Breast epithelium (tissue), 4 donors: ENCODE measurements at places on chromosomes 6 and 20.

DNA sequence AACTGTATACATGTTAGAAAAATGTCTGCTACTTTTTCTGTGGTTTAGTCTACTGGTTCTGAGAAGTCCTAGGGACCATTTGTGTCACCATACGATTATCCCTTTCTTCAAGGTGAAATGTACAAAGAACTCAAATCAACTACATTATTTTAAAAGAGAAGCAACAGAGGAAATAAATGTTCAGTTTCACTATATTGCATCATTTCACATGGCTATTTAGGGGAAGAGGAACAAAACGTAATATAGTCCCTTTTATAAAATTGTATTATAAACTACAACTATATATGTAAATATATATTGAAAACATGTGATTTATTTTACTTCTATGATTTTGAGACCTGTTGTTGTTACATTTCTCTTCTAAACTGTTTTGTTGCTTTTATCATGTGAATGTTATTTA, 1308.0 kb downstream of the EPHA7 start:
- DNase-seq: no peak

GRCh38 chr6:22826961-22827360, 257.6 kb downstream of the HDGFL1 start:
- no peak for DNase-seq

DNA sequence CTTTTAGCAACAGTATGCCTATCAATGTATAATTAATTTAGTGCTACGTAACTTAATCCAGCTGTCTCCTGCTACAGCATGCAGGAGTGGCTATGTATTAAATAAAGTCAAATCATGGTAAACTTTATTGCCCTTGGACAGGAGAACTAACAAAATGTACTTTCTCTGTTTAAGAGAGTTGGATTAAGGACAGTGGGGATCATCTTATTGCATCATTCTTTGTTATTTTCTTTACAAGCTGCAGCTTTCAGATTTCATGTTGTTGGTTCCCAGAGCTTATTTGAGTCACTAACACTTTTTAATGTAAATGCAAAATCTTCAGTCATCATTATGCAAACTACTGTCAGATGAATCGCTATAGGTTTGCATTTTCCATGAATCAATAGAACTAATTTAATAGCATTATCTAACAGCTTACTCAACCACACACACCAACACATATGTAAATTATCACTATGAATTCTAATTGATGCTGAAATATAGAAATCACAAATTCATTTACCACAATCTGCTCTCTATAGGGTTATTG, 424.7 kb downstream of the MMUT start:
- DNase-seq: no peak

DNA sequence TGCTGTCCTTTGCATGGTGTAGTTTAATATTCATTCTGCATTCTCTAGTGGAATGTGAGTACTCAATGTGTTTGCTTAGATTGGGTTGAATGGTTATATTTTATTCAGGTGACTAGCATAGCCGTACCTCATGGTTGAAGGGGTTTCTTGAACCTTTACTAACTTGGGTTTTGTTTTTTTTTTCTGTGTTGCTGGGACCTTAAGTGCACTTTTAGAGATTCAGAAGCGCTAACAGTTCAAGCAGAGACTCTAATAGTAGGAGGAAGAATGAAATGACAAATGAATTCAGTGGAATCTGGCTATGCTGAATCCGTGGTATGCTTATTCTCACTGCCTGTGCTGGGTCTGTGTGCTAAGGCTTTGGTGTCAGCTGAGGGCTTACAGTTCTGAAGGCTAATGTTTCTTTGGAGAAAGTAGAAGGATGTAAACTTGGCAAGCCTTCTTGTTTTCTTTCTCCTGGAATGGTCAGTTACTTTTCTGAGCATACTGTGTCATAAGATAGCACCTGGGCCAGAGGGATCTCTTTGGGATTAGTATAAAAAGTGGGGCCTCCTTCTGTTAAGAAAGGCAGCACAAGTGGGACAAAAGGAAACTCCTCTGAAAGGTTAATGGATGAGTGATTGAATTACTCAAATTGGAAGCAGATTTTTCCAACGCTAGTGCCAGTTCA, 28.7 kb downstream of the RNF144B start:
- no peak for DNase-seq

GRCh38 chr6:147203311-147204059, 732 bp upstream of the STXBP5 start:
- DNase-seq: peak; percentile 66

DNA sequence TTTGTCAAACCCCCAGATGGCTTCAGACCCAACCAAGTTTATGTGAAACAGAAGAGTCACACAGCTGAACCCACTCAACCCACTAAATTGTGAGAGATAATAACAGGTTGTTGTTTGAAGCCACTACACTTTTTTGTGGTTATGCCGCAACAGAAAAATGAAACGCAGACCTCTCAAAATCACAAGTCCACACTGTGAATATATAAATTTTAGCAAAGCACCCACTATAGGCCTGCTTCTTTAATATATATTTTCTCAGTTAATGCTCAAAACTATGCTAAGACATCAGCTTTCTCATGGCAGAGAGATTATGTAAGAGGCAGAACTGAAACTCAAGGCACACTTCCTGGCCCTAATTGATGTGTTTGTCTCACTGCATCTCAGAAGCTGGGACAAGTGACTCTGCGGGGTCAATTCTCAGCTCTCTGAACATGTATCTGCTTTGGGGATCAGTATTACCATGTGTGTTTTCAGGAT, 27.7 kb downstream of the MAP3K5 start:
- DNase-seq: no peak

DNA sequence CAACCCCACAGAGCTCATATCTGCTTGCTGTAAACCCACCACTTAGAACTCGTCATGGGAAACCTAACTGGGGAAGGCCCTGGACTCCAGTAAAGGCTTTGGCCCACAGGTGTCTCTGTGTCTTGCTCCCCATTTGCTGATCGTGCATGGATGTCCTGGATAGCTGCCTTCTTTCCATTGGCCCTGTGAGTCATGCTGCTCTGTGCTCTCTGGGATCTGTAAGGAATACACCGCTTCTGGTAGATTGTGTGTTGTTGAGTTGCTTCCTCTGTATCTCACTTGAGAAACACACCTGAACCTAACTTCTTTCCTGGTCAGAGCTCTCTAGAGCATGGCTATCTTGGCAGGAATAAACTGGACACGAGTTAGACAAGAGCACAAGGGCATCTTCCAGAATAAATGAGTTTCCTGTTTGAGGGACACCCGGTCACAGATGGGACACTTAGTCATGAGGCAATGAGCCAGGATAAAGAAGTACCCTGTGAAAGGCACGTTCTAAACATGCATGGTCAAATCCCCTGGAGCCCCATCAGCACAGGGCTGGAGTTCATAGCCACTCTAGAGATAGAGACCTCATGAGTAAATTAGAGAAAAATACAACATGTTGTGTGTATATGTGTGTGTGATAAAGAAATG, 99.6 kb upstream of the TMEM170B start:
- no peak for DNase-seq

- no peak for DNase-seq
Measured at GRCh38 chr20:63406011-63406410, 44.9 kb upstream of the CHRNA4 start.

DNA sequence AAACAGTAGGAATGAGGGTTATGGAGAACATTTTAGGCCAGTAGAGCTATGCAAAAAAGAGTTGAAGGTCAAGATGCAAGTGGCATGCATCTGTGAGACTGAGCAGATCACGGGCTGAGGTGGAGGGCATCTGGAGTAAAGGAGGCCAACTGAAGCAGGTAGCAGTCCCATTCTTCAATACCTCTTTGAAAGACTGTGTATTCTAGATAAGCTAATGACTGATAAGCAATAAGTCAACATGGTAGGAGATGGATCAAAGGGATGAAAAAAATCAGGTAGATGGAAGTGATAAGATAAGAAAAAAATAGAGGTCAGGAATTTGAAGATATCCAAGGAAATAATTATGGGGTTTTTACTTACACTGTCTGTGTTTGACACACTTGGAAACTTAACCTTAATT, 55.6 kb downstream of the ARMC2 start:
- DNase-seq: no peak

- DNase-seq: no peak
Measured at GRCh38 chr6:166966268-166966667, 9.9 kb upstream of the RNASET2 start.

DNA sequence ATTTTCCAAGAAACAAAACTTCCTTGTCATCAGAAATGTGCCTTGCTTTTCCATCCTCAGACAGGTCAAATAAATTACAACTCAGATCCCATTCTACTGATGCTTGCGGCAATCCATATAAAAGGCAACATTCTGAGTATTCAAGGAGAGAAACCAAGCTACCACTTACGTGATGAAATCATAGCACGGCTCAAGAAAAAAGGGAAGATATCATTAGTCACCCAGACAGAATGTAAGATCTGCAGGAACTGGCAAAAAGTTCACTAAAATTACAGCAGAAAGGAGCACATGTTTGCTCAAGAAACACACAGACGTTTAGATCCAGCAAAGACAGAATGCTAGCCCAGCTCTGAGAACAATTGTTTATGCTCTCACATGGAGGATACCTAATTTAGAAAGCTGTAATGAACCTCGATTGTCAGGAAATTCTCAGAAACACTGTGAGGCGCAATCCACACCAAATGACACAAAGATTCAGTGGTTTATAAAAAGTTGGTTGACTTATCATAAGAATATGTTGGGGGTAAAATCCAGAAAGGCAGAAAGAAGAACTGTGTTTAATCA, 304.2 kb downstream of the ADGRG6 start:
- DNase-seq: no peak

DNA sequence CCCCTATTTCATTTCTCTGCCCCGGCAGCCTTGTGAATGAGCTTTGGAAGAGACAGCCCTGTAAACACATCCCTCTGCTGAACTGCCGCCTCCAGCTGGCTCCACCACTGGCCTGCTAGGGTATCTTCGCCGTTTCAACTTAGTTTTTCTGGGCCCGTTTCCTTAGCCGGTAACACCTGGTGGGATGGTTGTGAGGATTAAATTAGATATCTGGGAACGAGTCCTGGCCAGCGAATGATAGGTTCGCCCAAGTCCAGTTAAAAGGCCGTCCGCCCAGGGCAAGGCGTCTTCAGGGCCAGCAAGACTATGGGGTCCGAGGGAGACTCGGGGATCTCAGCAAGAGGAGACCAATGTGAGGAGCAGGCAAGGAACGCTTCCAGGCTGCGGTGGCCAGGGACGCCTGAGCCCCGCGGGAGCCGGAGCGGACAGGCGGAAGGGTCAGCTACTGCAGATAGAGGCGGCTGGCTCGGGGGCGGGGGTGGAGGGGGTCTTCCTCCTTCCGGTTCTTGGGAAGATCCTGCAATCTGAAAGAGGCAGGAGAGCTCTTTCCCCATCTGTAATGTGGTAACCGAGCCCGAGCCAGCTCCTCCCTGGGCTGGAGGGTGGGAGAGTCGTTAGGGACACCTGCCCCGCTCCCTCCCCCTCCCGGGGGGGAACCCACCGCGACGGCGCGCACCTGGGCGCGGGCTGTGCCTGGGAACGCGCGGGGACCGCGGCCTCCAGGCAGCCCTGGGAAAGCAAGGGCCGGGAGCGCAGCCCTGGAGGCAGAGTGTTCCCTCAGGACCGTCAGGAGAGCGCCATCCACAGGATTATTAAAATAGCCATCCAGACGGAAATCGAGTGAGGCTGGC, 4.5 kb upstream of the PTCRA start:
- DNase-seq: no peak

GRCh38 chr6:128512296-128512695, 8.1 kb downstream of the PTPRK start:
- no peak for DNase-seq

- DNase-seq: no peak
Measured at GRCh38 chr20:45091366-45091765, 9.6 kb downstream of the KCNS1 start.

DNA sequence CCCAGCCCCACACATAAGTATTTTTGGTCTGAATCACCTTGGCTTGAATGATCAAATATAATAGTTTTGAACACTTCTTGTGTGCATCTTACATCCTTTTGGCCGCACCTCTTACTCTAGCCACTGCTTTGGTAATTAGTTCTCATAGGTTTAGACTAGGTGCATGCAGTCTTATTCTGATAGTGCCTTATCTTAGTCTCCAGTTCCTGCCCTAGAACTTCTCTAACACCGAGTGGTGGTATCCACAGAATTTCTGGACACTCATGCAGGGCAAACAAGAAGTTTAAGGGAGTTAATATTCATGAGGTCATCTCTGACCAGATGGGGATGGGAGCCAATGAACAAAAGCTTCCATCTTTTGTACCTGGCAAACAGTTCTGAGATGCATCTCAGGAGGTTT, 77.5 kb upstream of the AKIRIN2 start:
- no peak for DNase-seq

GRCh38 chr6:21103626-21104224, 489.8 kb upstream of the SOX4 start:
- no peak for DNase-seq
